ENCODE measurements at places on chromosomes 13 and 19.

DNA sequence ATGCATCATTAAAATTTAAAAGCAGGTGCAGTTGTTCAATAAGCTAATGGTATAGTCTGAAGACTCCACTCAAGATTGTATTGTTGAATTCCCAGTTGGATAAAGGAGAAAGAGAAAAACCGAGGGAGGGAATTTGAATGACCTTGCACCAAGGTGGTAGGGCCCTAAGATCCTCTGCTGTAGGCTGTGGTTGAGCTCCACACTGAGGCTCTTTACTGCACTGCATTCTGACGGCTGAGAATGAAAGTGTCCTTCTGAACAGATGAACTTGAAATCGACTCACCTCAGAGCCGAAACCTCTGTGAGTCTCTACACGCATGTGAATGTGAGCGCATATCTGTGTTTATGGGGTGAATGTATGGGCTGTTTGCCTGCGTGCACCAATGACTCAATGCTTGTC is 388.9 kb upstream of the DACH1 start:
- DNase-seq = peak; percentile 57

- DNase-seq = no peak
Measured at GRCh38 chr13:37599519-37599918, 951 bp upstream of the POSTN start.

DNA sequence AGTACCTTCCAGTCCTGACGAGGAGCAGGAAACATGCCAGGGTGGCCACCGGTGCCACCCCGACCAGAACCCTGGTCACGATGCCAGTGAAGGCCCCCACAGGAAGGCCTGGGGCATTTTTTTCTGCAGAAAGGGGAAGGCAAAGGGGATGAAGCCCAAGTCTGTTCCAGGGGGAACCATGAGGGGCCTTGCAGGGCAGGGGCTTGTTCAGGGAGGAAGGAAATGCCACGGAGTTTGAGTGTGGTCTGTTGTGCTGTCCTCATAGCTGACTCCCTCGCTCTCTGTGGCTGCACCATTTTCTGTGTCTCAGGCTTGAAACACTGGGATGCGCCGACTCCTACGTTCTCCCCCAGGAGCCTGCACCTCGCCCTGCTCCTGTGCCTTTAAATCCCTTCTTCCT is 27.5 kb upstream of the CEACAM1 start:
- no peak for DNase-seq

DNA sequence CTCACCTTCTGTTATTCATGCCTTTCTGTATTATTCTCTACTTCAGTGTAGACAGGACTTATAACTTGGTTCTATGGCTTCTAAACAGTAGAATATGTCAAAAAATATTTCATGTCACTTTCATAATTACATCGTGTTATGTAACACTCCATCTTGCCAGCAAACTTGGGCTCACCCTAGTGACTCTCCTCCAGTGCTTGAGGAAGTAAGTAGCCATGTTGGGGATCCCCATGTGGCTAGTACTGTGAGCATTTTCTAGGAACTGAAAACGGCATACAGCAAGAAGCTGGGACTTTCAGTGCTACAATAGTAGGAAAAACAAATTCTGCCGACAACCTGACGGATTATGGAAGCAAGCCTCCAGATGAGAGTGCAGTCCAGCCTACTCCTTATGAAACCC is 495.6 kb downstream of the SLITRK6 start:
- DNase-seq = no peak

DNA sequence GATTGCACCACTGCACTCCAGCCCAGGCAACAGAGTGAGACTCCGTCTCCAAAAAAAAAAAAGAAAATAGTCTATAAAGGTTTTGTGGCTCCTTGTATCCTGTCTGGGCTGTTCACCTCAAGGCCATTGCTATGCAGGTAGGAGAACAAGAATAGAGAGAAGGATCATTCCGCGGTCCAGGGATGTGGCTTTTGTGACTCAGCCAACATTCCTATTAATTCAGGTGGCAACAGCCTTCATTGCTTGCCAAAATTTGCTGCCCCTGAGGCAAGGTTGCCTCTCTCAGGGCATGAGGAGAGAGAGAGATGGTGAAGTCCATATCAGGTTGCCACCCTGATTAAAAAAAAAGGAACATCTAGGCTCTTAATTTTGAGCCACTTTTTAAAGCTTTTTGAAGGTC is 8.0 kb downstream of the ZNF551 start:
- DNase-seq = no peak

- peak; percentile 43 for DNase-seq
Measured at GRCh38 chr19:21569494-21569865, 64.1 kb downstream of the ZNF429 start.

DNA sequence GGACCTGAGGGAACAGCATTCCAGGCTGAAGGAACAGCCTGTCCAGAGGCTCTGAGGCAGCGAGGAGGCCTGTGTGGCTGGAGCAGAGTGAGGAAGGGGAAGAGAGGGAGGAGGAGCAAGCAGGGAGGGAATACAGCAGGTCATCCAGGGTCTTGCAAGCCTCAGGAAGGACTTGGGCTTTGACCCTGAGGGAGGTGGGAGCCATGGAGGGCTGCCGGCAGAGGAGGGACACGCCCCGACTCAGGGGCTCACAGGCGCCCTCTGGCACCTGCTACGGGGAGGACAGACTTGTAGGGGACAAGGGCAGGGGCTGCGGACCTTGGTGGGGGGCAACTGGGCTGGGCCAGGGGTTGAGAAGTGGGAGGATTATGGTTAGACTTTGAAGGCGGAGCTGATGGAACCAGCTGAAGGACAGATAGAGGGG is 4.7 kb downstream of the TINCR start:
- no peak for DNase-seq

DNA sequence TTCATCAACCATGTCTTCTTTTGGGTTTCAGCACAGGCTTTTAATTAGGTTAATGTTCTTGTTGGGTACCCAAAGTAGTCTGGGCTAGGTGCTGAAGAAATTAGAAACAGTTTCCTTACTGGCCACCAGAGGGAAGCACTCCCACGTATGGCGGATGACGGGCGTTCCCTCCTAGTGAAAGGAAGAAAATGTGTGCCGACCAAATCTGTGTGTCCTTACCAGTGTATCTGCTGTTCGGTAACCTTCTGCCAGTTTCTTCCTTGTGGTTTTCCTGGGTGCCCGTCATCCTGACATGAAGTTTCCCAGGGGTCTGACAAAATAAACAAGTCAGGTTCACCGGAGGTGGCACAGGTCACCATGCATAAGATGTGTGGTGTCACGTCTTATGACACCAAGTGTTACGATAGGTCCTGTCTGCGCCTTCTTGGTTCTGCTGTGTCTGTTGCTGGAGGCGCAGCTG is 6.0 kb upstream of the WDR88 start:
- peak; percentile 34 for DNase-seq

DNA sequence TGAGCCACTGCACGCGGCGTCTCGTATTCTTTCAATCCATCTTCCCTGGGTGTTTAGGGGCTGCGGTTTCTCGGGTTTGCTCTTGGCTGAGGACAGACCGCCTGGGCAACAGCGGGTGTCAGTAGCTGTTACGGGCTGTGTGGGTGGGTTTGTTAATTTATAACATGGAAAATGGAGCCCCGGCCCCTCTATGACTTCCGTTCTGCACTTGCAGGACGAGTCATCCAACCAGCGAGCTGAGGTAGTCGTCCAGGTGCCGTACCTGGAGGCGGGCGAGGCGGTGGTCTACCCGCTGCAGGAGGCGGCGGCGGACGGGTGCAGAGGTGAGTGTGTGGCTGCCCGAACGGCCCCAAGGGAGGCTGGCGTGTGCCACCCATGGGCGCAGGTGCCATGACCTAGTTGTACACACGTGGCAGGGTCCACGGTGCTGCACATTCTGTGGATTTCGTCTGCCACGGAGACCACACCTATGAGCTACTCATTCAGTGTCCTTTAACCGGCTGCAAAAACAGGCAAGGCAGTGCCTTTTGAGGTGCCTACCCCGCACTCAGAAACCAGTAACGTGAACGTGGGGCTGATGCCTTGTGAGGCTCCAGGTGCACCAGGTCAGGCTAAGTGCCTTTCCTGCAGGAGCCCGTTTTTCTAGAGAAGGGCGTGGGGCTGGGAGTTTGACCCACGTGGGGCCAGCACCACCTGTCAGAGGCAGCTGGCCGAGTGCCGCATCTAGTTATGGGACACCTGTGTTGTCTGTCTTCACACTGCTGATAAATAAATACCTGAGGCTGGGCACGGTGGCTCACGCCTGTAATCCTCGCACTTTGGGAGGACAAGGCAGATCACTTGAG is 10.9 kb downstream of the POLR2E start:
- no peak for DNase-seq

GRCh38 chr19:54877471-54877870 is 3.4 kb downstream of the FCAR start:
- DNase-seq = no peak

- DNase-seq = peak; percentile 79
Measured at GRCh38 chr13:112510002-112510780, 77.8 kb downstream of the TUBGCP3 start.

DNA sequence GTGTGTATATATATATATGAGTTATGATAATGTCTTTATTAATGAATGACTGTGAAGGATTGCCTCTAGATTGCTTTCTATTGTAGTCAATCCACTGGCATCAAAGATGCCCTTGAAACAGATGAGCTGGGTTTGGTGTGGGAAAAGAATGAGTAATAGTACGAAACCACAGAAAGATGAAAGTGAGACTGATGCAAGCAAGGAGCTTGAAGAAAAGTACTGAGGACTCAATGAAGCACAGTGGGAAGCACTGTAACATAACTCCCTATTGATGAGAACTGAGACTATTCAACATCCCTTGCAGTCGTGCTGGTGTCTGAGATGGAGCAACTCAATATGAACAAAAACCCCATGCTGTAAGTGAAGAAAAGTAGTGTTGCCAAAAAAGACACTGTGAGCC is 1794.2 kb downstream of the SLITRK5 start:
- no peak for DNase-seq

GRCh38 chr19:1794424-1795172 is 17.5 kb downstream of the ATP8B3 start:
- DNase-seq = no peak

- no peak for DNase-seq
Measured at GRCh38 chr13:39820606-39821005, 165.1 kb downstream of the COG6 start.

- DNase-seq = no peak
Measured at GRCh38 chr19:18607226-18608101, 865 bp upstream of the CRLF1 start.

DNA sequence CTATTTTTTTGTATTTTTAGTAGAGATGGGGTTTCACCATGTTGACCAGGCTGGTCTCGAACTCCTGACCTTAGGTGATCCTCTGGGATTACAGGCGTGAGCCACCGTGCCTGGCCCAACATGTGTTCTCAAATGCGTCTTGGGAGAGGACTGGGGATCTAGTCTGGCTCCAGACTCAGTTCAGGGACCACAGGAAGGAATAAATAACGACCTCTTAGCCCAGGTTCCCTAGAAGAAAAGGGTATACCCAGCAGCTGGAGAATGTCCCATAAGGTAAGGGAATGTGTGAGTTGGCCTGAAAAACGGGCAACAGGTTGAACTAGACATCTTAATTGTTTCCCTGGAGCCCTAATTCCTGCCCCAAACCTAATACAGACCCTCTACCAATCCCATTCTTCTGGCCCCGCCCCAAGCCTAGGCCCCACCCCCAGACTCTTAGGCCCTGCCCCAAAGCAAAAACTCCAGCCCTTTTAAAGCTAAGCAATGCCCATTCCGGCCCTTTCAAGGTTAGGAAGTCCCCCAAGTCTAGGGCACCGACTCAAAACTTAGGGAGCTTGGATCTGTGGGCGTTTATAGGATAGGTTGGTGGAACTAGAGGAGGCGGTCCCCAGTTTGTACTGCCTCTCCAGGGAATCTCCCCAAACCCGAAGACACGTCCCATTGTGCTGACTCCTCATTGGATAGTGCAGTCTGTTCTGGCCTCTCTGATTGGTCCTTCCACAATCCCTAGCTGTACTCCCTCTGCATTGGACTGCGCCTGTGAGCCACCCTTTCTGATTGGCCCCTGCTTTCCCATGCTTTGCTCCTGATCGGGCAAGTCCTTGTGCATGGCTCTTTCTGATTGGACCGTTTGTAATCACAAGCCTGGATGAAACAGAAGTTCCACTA is 5.4 kb upstream of the LRFN1 start:
- no peak for DNase-seq

GRCh38 chr19:2922987-2923386 is 21.8 kb downstream of the ZNF77 start:
- DNase-seq = no peak

DNA sequence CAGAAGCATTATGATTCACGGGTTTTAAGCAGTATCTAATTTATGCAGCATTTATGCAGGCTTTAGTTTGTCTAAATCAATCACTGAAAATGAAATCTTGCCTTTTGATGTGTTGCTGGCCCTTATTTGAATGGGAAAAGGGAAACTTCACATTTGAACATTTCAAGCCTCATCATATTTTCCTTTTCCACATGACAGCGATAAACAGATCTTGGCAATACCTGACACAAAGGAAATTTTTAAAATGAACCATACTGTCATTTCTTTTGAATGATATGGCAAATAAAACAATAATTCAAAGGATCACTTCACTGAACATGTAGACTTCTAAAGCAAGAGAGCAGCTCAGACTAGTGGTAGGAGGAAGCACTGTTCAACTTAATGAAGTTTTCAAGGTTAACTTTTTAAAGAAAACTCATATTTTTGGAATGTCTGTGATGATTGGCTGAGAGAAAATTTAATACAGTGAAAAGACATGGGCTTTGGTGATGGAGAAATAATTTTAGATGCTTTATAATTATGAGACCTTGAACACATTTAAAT is 198.1 kb downstream of the OXGR1 start:
- DNase-seq = no peak

DNA sequence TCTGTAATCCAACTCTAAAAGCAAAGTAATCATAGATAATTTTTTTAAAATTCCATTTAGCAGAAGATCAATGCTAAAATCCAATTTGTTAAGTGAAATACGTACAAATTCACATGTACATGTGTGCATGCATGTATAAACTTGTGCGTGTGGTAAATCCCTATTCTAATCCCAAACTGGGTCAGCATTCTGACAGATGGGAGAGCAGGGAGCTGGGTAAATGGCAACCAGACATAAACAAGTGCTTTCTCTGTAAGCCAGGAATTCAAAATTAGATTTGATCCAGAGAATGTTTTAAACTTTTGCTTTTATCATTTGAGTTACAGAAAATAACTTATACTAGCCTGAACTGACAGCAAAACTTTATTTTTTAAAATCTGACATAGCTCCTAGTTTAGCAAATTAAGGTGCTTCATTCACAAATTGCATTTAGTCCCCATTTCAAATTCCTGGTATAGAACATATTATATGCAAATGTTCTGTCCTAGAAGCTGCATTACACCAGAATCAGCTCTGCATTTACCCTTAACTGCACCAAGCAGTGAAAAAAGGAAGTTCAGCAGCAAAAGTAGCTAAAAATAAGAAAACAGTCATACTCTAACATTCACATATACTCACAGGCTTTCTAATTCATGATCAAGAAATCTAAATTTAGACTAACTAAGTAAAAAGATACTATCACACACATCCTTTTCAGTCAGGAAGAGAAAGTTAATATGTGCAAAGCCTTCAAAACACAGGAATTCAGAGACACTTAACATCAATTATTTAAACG is 32.6 kb downstream of the UBL3 start:
- DNase-seq = no peak

GRCh38 chr19:5030822-5031221 is 61.9 kb downstream of the KDM4B start:
- no peak for DNase-seq

GRCh38 chr13:97212601-97213040 is 9.5 kb upstream of the MBNL2 start:
- peak; percentile 43 for DNase-seq

GRCh38 chr13:19590423-19590822 is 29.1 kb upstream of the TPTE2 start:
- DNase-seq = no peak
